Suppressor macrophage treated with lipopolysaccharide for 4 hours (primary cell): ENCODE measurements at places on chromosomes 12 and 14.
A peak's percentile ranks its signal among the peaks of the same experiment; 100 is the strongest.

- no peak for DNase-seq
Measured at GRCh38 chr12:54217774-54218241, 29.0 kb upstream of the SMUG1 start.

GRCh38 chr12:62724947-62725451 is 210.0 kb downstream of the PPM1H start:
- DNase-seq, result peak; percentile 48

- no peak for DNase-seq
Measured at GRCh38 chr14:93984070-93984469, 7.7 kb upstream of the ASB2 start.

DNA sequence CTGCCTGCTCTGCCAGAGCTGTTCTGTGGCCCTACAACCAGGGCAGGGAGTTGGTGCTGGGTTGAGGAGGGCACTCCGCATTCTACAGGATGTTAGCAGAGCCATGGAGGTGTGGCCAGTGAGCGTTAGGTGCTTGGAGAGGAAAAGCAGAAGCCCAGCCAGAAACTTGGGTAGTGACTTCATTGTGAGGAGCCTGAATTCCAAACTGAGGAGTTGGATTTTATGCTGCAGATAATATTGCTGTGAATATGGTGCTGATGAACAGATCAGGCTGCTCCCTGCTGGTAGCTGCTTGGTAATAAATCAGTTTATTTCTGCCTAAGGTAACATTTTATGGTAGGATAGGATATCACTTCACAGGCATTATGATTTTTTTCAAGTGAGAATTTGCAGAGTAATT is 7.1 kb upstream of the CCDC175 start:
- no peak for DNase-seq

GRCh38 chr14:97143011-97143410 is 345.8 kb downstream of the VRK1 start:
- no peak for DNase-seq

GRCh38 chr12:95809000-95809680 is 18.6 kb upstream of the NTN4 start:
- DNase-seq, result no peak

DNA sequence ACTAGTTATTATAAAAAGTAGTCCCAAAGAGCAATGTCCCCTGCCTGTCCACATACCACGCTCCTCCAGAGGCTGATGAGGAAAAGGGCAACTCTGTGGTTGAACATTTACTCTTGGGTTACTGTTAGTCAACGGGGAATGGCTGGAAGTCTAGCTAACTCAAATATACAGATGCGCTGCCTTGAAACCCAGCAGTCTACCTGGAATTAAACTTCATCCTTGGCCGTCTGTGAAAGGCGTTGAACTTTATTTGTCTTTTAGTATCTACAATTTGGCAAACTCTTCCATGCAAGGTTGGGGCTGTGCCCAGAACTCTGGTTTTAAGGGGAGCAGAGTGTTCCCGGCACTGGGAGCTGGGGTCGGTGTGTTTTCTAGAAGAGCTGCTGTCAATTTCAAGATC is 3.9 kb upstream of the MEG3 start:
- no peak for DNase-seq

DNA sequence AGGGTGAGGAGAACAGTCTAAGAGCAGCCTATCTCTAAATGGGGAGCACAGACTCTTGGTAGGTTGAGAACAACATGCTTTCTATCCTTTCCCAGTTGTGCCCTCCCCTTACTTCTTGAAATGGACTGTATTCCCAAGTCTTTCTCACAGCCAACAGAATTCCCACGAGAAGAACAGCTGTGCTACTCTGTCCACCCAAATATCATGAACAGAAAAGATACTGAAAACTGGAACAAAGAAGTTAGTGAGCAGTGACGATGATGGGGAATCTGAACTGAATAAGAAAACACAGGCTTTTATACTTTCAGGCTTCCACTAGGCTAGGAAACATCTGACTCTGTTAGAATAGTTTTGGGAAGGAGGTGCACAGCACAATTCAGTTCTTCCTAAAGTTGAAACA is 3.4 kb downstream of the NACA start:
- DNase-seq, result no peak
